ENCODE measurements at places on chromosomes 1 and 21.

DNA sequence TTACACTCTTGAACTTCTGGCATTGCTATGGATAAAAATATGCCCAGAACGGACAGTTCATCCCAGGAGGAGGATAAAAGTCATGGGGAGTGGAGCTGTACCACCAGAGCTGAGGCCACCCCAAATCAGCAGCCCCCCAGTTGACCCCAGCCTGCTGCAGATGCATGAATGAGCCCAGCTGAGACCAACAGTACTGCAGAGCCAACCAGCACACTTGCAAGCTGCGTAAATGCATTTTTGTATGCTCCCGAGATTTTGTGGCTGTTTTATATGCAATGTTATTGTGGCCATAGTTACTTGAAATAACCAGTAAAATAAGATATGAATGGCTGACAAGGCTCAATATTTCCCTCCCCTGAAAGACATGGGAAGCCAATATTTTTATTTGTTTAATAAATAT is 264.6 kb downstream of the DUSP10 start:
- no peak for DNase-seq

- DNase-seq, result no peak
Measured at GRCh38 chr1:214102907-214103306, 115.1 kb downstream of the PROX1 start.

DNA sequence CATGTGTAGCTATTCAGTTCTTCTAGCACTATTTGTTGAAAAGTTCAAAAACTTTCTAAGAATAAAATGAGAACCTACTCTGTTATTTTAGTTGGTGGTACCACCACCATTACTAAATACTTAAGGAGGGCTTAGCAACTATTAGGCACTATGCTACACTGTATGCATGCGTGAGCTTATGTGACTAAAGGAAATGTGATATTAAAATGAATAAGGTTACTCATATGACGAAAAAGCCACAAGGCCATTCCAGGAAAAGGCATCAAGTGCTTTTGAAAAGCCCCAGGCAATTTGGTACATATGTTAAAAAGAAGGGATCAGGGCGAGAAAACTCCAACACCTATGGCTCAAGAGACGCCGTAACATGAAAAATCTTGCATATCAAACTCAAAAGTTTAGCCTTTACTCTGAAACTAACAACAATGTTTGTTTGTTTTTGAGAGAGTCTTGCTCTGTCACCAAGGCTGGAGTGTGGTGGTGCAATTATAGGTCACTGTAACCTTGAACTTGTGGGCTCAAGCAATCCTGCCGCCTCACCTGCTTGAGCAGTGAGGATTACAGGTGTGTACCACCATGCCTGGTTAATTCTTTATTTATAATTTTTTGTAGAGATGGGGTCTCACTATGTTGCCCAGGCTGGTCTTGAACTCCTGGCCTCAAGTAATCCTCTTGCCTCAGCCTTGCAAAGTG is 42.5 kb downstream of the EPRS1 start:
- DNase-seq, result no peak

DNA sequence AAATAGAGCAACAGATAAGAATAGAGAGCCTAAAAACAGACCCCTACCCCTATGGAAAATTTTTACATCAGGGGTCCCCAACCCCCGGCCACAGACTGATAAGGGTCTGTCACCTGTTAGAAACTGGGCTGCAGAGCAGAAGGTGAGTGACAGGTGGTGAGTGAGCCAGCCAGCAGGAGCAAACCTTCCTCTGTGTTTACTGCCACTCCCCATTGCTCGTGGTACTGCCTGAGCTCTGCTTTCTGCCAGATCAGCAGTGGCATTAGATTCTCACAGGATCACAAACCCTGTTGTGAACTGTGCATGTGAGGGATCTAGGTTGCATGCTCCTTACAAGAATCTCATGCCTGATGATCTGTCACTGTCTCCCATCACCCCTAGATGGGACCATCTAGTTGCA is 174.1 kb downstream of the FOXD2 start:
- DNase-seq, result no peak

- DNase-seq, result no peak
Measured at GRCh38 chr1:66745451-66745850, 6.8 kb upstream of the DYNLT5 start.

- no peak for DNase-seq
Measured at GRCh38 chr1:244794071-244794470, 41.4 kb upstream of the COX20 start.

- DNase-seq, result no peak
Measured at GRCh38 chr1:179803918-179804317, 60.8 kb downstream of the FAM163A start.

- DNase-seq, result no peak
Measured at GRCh38 chr1:244735876-244736561, 83.1 kb downstream of the DESI2 start.

- DNase-seq, result no peak
Measured at GRCh38 chr21:39662411-39662953, 49.7 kb downstream of the B3GALT5 start.

- DNase-seq, result no peak
Measured at GRCh38 chr1:218643926-218644325, 298.8 kb downstream of the TGFB2 start.

DNA sequence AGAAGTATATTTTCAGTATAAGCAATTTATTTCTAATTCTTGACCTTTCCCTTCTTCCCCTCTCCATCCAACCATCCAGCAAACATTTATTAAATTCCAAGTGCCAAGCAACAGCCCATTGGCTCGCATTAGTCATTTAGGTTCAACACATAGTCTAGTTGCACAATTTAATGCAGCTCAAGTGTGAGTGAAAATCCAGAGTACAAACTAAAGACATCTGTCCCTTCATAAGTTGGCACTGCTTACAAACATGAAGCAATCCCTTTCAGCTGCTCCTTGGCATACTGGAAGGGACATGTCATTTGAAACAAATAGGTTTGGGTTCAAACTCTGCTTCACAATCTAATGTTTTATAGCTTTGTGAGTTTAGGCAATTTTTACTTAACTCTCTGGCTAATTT is 10.7 kb downstream of the CASQ2 start:
- DNase-seq, result no peak

DNA sequence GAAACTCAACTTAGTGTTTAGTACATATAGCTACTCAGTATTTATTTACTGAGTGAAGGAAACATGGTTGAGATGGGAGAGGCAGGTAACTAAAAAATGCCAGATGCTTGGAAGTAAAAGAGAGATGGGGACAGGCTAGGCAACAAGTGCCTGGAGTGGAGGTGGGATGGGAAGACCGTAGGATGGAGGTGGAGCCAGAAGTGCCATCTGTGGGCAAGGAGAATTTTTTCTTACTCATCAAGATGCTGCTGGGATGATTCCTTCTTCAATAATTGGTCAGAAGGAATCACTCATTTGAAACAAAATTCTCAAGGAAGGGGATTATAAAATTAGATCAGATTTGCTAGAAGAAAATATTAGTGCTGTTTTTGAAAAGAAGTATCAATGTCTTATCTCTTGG is 72.9 kb downstream of the IFI44 start:
- DNase-seq, result no peak
